ENCODE measurements at places on chromosomes 4 and X.

DNA sequence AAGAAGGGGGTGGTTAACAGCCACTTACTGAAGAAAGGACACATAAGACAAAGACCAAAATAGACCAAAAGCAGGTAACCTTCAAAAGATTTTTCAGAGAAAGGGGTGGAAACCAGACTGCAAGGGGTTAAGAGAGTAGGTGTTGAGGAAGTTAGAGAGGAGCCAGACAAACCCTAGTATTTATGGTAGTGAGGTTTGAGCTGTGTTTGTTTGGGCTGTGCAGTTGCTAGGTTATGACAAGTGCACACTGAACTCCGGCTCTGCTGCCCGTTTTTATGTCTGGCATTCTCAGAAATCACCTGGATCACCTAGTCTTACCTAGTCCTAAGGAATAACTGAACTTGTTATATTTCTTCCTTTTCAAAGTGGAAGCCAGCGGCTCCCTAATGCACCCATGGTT, 22.9 kb upstream of the G3BP2 start:
- DNase-seq: no peak

GRCh38 chrX:98057176-98057575, 1173.5 kb downstream of the RPA4 start:
- DNase-seq: no peak

DNA sequence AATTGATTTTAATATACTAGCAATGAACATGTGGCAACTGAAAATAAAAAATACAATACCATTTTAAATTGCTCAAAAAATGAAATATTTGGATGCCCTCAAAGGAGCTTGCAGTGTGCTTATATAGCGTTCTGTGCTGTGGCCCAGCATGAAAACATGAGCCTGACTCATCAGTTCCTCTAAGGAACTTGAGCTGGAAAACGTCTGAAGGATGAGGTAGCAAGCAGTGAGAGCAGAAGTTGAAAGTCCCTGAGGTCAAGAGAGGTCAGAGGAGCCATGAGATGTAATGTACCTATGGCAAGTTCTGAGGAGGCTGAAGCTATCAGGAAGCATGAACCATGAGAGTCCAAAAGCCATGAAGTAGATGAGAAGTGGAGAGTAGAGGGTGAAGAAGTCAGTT, 59.7 kb downstream of the HMGB3 start:
- DNase-seq: no peak

DNA sequence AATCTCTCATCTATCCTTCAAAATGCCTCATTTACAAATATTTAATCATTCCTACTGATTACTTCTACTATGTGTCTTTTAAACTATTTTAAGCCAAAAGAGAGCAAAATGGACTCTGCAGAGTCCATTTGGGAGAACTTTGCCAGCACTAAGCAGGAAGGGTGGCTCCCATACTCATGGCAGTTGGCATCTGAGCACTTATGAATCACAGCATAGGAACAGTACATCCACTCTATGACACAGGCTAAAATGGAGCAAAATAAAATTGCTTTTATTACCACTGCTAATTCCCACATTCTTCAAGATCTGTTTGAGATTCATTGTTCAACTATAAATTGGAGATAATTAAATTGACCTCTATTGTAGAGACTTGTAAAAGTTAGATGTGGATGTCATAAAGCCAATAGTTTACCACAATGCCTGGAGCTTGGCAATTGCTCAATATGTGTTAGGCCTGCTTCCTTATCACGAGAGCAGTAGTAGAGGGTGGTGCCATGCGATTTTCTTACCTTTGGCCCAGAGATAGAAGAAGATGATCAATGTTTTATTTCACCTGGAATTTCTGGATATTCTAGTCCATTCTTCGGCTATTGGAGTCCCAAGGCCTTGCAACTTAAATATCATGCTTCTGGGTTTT, 19.1 kb downstream of the HPGD start:
- no peak for DNase-seq

DNA sequence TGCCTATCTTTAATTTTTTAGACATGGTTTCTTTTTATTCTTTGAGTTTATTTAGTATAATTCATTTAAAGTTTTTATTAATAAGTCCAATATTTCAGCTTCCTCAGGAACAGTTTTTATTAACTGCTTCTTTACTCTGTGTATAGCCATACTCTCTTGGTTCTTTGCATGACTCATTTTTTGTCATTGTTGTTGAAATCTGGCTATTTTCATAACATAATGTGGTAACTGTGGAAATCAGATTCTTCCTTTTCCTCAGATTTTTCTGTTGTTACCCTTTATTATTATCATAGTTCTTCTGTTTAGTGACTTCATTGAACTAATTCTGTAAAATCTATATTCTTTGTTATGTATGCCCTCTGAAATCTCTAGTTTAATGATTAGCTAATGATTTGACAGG, 124.9 kb upstream of the CYSLTR1 start:
- DNase-seq: no peak

DNA sequence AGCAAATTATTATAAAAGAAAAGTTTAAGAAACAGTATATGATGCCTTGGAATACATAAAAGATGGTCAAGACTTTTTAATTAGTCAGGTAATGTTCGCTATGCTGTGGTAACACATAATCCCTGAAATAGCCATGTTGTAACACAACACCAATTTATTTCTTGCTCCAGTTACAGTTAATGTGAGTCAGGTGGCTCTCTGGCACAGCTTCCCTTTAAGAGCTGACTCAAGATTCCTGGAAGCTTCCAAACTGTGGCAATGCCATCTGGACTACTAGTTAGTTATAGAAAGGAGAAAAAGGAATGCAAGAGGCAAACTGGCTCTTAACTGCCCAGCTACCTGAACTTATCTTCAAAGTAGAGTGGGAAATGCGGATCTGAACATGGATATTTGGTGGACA, 210.5 kb downstream of the CHM start:
- DNase-seq: no peak

- DNase-seq: no peak
Observed at GRCh38 chrX:149908308-149908707, 21.1 kb upstream of the HSFX4 start.

- no peak for DNase-seq
Observed at GRCh38 chr4:4233610-4234009, 6.9 kb upstream of the OTOP1 start.

Measured in GM12891 (cell line).